Myocyte (in vitro differentiated cells): ENCODE measurements at places on chromosomes 1 and 21. TPM values are rescaled to one million over a fixed set of nuclear protein-coding genes. Genes with fewer than 3 reads are reported as not detected.

RAP1GAP gene
- total RNA-seq = 0.21 TPM in 1 of 2 replicates, not detected in the other

C8B gene
- not detected in 2 replicates for total RNA-seq

TRIM46 gene
- total RNA-seq = 0.62 and 0.94 TPM in 2 replicates

CXADR gene
- not detected in 2 replicates for total RNA-seq

ANGPTL3 gene
- total RNA-seq = not detected in 2 replicates

COL16A1 gene
- total RNA-seq = 27.9 and 37.7 TPM in 2 replicates

SERPINC1 gene
- not detected in 2 replicates for total RNA-seq

NBPF6 gene
- total RNA-seq = not detected in 2 replicates

DNA sequence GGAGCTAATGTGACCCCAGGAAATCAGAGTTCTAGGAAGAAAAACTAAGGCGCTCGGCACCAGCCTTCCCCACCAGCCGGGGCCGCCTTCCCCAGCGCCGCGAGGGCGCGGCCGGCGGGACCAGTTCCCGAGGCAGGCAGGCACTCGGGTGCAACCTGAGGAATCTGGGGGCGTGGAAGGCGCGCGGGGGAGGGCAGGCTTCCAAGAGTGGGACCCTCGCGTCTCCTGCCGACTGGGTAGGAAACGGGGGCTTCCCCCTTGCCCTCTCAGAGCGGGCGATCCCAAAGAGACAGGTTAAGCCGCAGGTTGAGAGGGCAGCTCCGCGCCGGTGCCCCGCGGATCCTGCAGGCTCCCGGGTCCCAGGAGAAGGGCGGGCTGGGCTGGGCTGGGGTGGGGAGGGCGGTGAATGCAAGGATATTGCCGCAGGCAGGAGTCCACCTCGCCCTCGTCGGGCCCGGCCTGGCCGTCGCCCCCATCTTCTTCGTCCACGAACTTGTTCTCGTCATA, 431 bp downstream of the ARPC5 start:
- DNase-seq = peak; percentile 48

- DNase-seq = no peak
These were observed 39.0 kb upstream of the F3 start for GRCh38 chr1:94580367-94581115.

DNA sequence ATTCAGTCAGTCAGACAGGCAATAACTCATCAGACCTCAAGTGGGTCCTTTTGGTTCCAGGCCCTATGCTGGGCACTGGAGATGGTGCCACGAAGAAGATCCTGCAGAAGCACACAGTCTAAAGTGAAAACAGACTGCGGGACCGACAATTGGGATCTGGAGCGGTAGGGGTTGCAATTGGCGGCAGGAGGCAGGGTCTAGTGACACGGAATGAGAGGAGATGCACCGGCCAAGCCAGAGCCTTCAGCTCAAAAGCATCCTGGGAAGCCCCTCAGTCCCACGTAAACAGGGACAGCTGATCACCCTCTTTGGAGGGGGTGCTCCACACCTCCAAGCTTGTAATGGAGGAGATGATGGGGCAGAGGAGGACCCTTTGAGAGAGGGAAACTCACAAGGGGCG, 56.2 kb downstream of the KLHDC7A start:
- DNase-seq = no peak

GRCh38 chr1:210021145-210021860, 83.3 kb downstream of the SYT14 start:
- no peak for DNase-seq

DNA sequence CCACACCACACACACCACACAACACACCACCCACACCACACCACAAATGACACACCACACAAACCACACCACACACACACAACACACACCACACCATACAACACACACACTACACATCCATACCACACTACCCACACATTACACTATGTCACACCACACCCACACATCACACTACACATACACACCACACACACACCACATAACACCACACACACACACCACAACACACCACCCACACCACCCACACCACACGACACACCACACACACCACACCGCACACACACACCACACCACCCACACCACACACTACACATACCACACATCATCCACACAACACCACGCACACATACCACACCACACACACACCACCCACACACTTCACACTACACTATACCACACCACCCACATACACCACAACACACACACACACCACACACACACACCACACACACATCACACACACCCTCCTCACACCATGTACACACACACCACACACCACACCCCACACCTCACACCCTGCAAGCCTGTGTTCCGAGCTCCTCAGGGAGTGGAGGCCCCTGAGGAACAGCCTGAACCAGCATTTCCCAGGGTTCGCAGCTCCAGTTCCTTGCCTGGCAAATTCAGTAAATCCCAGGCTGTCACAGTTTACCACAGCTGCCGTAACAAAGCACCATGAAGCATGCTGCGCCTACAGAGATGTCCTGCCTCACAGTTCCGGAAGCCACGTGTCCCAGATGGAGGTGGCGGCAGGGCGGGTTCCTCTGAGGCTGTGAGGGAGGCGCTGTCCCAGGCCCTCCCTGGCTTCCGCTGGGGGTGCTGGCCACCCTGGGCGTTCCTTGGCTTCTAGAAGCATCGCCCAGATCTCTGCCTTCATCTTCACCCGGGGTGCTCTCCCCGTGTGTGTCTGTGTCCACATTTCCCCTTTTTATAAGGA, 69.8 kb upstream of the ATP5PO start:
- DNase-seq = no peak

DNA sequence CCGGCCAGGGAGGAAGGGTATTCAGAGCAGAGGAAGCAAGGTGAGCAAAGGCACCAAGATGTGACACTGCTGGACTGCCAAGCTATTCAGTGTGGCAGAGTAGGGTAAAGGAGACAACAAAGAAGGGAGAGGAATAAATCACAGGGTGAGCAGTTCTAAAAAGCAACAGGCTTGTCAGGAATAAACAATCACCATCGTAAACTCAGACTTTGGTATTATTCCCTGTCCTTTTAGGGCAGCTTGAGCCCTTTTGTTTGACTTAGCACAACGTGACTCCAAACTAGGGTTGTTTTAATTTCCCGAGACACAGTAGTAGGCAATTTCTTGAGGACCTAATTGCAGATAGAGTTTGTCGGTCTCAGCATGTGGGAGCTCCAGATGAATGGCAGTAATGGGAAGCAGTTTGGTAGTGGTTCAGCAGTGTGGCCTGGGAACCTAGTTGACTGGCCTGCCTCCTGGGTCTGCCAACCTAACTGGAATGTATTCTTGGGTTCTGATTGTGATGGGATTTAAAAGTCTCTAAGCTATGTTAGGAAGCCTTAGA, 4.3 kb downstream of the CR1L start:
- DNase-seq = no peak

GRCh38 chr21:29827236-29827635, 112.6 kb downstream of the GRIK1 start:
- DNase-seq = no peak

- no peak for DNase-seq
These were observed 145.0 kb downstream of the PATJ start for GRCh38 chr1:61887076-61887867.

DNA sequence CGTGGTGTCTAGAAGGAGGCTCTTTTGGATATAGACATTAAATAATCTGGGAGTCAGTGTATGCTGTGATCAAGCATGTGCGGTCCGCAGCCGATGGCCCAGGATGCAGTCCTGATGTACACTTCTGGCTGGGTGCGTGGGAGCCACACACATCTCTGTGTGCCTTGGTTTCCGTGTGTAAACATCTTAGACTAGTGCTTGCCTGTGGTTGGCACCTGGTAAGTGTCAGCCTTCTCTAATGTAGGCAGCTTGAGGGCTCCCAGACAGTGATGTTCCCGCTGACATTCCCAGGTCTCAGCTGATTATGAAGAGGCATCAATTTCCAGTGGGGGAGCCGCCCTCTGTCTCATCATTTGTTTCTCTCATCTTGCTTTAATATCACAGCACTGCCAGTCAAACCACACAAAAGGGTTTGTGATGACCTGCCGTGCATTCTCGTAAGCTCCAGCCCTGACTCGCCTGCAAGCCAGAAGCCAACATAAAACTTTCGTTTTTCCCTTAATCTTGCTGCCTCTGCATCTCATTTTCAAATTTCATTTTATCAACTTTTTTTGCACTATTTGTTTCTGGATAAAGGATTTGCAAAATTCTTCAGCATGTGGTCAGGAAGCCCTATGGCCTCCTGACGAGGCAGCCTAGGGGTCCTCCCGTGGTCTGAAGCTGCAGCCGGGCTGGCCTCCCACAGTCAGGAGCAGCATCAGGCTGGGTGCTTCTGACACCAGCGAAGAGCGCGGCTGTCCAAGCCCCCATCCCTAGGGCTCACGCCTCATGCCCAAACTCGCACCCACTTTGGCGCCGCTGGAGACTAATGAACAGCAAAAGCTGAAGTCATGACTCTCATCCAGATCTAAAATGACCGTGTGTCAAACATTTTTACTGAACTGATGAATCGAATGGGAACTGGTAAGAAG, 28.1 kb downstream of the PDE9A start:
- DNase-seq = no peak

DNA sequence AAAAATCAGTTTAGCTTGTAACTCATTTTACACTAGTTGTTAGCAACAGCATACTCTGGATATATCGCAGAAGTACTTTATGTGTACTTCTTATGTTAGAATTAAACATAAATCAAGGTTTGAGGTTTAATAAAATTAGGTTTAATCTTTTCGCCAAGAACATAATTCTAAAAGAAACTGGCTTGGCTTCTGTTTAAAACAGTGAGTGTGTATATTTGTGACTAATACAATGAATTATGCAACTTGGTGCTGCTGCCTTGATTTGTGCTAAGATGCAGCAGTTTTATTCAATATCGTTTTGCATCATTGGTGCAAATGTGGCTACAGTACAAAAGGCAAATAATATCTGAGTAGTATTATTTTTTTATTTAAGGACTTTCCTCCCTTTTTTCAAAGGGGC, 44.8 kb downstream of the USP25 start:
- no peak for DNase-seq

DNA sequence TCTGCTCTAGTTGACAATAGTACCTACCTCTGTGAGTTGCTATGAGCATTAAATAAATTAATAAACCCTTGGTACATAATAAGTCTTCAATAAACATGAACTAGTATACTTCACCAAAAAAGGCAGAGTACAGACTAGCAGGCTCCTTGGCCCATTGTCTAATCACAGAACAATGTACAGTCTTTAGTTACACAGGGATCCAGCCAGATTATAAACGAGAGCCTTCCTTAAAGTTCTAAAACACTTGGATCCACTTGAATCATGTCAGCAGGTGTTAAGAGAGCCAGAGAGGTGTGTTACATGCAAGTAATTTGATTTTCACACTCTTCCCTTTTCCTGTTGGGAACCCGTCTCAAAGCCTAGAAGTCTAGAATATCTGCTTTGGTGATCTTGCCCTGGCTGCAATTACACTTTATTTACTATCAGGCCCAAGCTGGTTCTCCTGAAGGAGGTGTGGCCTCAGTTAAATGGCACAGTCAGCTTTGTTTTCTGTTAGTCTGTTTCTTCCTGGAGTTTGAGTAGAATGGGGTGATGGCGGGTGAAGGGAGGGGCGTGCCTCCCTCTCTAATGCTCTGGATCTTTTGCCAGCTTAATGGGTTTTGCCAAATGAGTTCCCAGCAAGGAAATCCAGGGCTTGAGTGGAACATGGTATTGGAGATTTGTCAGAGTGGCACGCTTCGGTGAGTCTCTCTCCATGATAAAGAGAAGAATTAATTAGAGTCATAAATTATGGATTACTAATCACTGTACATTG, 570.9 kb upstream of the CAMK1G start:
- DNase-seq = no peak

DNA sequence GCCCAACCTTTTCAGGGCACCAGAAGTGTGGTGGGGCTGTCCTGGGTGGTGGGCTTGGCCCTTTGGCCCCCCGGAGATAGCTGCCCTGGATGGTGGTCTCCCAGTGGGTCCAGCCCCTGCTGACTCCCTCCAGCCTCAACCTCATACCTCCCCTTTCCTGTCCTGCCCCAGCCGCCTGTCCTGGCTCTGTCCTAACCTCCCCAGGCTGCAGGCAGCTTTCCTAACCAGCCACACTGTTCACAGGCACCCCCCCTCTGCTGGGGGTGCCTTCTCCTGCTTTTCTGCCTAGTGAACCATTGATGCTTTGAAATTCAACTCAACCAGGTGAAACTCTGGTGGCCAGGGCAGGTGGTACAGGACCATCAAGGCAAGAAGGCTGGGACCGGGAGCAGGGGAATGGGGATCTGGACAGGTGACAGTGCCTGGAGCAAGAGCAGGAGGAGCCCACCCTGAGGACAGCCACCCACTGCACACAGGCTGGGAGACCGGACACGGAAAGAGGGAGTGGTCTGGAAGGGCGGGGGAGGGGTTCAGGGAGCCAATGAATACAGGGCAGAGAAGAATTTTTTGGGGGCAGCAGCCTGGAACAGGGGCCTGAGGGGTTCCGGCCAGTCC, 35.9 kb downstream of the RAP1GAP start:
- DNase-seq = no peak

GRCh38 chr1:205517763-205518162, 13.3 kb downstream of the CDK18 start:
- DNase-seq = no peak

DNA sequence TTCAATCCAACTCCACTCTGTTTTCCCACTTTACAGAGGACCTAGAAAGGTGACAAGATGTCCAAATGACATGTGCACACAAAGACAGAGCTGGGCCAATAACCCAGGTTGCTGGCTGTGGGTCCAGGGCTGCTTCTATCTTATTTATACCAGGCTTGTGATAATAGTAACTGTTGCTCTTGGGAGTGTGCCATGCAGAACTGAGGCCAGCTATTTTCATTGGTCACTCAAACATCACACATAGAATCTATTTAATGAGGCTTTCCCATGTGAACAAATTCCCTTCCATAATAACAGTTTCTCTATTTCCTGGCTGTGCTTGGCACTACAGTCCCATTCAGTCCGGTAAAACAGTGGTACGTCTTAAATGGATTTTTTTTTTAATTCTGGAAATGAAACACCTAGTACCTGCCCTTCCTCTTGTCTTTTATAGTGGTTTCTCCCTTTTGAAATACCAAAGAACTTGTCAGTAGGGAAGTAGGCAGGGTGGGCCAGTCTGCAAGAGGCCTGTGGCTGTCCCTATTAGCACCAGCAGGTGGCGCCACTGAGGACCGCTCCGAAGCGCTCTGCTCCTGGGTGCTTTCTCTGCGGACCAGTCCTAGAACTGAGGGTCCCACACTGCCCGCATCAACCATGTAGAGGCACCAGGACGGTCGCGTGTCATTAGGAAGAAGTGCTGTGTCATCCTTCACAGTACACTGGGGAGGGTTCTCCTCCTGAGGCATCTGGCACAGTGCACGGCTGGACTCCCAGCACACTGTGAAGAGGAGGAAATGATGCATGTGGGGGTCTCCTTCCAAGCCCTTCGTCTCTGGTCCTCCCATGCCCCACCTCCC, 52.1 kb downstream of the GPR161 start:
- no peak for DNase-seq

GRCh38 chr1:63848733-63849132, 74.9 kb downstream of the ROR1 start:
- DNase-seq = no peak

DNA sequence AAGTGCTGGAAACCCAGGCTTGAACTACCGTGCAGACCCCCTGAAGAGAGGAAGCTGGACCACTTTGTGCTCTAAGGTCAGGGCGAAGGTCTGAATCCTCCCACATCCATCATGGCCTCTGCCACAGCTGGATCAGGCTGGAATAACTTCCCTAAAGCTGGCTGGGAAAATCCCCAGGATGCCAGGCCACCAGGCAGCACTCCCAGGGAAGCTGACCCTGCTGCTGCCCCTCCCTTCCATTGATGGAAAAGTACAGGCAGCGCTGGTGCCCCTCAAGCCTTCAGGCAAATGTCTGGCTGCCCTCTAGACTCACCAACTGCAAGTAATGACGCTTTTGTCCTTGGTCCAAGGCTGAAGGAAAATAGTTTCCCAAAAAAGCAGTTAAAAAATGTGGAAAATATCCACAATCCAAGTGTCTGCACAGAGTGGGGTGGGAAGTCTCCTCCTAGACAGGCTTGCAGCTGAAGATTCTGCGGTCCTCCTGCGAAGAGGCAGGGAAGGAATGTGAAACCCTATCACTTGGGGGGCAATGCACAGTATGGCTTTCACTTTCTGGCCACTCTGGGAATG, 39.9 kb upstream of the TSPAN2 start:
- DNase-seq = no peak
